ENCODE measurements at places on chromosomes 4 and X. TPM values are rescaled to one million over a fixed set of nuclear protein-coding genes. Genes with fewer than 3 reads are reported as not detected.

The AMER1 gene
- 5.2 TPM for total RNA-seq

The PHEX gene
- total RNA-seq, result 2.4 TPM

The SRPK3 gene
- 2.0 TPM for total RNA-seq

The G3BP2 gene
- total RNA-seq, result 61.7 TPM

The TMEM165 gene
- total RNA-seq, result 83.8 TPM

The ZNF711 gene
- 0.90 TPM for total RNA-seq

The GATA1 gene
- total RNA-seq, result not detected

The SULT1B1 gene
- total RNA-seq, result 0.11 TPM

The LRP2BP gene
- 0.24 TPM for total RNA-seq

The ITIH6 gene
- 2.8 TPM for total RNA-seq

The TEX13D gene
- 0.26 TPM for total RNA-seq
